Body of pancreas (tissue), 4 donors: ENCODE measurements at places on chromosomes 2 and 18. TPM values are rescaled to one million over a fixed set of nuclear protein-coding genes. Genes with fewer than 3 reads are reported as not detected.

DNA sequence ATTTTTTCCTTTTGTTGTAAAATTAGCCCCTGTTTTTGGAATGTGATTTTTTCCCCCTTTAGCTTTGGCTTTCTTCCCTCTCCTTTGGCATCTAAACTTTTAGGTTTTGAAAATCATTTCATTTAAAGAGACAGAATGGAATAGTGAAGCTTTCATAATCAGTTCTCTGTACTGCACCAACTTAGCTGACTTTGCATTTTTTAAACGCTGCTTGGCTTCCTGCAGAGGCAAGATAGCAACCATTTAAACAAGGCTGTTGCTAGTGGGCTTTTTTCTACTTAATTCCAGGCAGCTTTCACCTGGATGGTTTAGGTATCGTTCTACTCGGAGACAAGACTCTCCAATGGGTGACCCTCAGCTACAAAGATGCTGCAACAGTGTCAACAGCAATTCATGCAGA, 267.9 kb upstream of the PKDCC start:
- no peaks in the 10 kb centered on the region for H3K36me3 ChIP-seq
- DNase-seq: no peak
- no peaks in the 10 kb centered on the region for H3K4me1 ChIP-seq
- H3K27me3 ChIP-seq: no peaks in the 10 kb centered on the region
- no peak overlapping the region for H3K4me3 ChIP-seq

The SOCS6 gene
- 7.3 TPM for total RNA-seq

GRCh38 chr2:187567126-187567525, 12.9 kb upstream of the TFPI start:
- DNase-seq: no peak
- H3K4me3 ChIP-seq: no peak overlapping the region
- H3K4me1 ChIP-seq: no peaks in the 10 kb centered on the region
- H3K27ac ChIP-seq: no peak overlapping the region
- H3K27me3 ChIP-seq: no peaks in the 10 kb centered on the region

GRCh38 chr2:196404276-196404675, 232.9 kb upstream of the STK17B start:
- H3K27me3 ChIP-seq: no peaks in the 10 kb centered on the region
- H3K36me3 ChIP-seq: no peaks in the 10 kb centered on the region
- no peak overlapping the region for H3K27ac ChIP-seq
- DNase-seq: no peak
- H3K4me3 ChIP-seq: no peak overlapping the region
- H3K4me1 ChIP-seq: peaks cover 5% of the 10 kb centered on the region

- DNase-seq: no peak
- H3K27ac ChIP-seq: no peak overlapping the region
- H3K4me1 ChIP-seq: no peaks in the 10 kb centered on the region
- H3K27me3 ChIP-seq: no peaks in the 10 kb centered on the region
Measured at GRCh38 chr2:20543469-20544152, 96.7 kb downstream of the RHOB start.

The MYCN gene
- not detected for total RNA-seq
